Mesangial cell (primary cell): ENCODE measurements at places on chromosomes 13 and 19. TPM values are rescaled to one million over a fixed set of nuclear protein-coding genes. Genes with fewer than 3 reads are reported as not detected.

Gene ZNF701
- 6.0 and 8.9 TPM in 2 replicates for total RNA-seq

Gene SHD
- total RNA-seq = not detected in 2 replicates

Gene FGF22
- total RNA-seq = 0.16 and 0.51 TPM in 2 replicates

Gene ZNF439
- 1.0 and 1.6 TPM in 2 replicates for total RNA-seq

Gene SYNGR4
- 0.51 TPM in 1 of 2 replicates, not detected in the other for total RNA-seq

Gene OLFM2
- total RNA-seq = 0.65 and 1.5 TPM in 2 replicates

Gene NXNL1
- not detected in 2 replicates for total RNA-seq

Gene ZNF528
- total RNA-seq = 1.8 and 5.2 TPM in 2 replicates
